ENCODE measurements at places on chromosomes 16 and 17.

- DNase-seq = no peak
Observed at GRCh38 chr17:40506786-40507185, 5.4 kb upstream of the TNS4 start.

DNA sequence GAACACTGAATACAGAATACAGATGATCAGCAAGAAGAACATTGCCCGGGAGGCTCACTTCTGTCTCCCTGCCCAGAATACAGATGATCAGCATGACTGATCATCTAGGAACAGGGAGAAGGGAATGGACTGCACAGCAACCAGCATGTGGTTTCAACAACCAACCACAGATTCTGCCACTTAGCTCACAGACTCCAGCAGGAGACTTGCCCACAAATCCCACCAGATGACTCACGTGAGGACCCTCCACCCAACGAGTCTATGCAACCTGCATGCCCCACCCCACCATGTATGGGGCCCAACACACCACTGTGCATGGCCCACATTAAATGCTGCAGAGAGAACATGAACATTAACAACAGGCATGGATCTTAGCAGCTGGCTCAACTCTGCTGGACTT lies 36.1 kb upstream of the ALOX12 start:
- DNase-seq = no peak

- no peak for DNase-seq
Observed at GRCh38 chr17:74606050-74606449, 14.0 kb upstream of the CD300LD start.

GRCh38 chr17:3976675-3977171 lies 12.5 kb upstream of the ATP2A3 start:
- DNase-seq = no peak

- no peak for DNase-seq
Observed at GRCh38 chr17:33811984-33812577, 443.0 kb upstream of the CCL2 start.

DNA sequence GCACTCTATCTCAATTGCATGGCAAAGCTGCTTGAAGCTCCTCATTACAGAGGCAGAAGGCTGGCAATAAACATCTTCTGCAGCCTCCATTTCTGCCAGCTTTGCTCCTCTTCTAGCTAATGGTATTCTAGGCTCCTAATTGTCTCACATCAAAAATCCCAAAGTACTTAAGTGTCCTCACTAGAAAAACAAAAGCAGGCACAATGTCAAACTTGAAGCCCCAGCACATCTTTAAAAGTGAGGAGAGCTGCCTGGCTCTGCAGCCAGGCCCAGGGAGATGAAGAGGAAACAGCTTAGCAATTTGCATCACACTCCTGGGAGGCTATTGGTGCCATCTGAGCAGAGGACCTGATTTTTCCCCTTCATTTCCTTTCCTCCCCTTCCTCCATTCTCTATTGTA lies 197.1 kb downstream of the KCNJ2 start:
- DNase-seq = no peak

- no peak for DNase-seq
Observed at GRCh38 chr17:37567137-37567536, 42.1 kb downstream of the SYNRG start.

DNA sequence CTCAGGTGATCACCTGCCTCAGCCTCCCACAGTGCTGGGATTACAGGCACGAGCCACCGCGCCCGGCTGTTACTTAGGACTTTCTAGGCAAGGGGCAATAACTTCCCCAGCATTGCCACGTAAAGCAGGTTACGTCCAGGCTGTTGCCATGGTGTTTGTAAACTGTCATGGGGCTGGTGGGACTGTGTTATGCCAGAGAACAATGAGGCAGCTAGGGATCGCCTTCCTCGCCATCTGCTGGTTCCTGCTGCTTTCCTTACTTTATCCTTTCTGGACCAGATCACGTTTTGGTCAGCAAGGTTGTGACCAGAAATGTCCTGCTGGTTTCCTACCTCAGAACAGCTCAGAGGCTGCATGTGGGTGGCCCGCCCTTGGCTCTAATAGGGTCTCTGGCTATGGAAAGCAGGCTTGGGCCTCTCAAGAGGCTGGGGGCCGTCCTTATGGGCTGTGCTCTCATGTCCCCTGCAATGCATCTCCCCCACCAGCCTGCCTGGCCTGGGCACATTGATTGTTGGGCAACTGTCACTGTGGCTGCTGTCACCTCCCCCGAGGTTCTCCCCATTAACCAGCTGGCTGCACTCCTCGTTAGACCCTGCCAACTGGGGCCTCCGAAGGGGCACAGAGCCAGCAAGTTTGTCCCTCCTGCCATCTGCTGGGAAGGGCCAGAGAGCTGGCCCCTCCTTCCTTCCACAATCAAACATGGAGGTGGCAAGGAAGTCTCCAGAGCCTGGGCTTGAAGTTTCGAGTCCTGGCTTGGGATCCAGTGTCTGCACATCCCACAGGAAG lies 28.2 kb upstream of the ZC3H18 start:
- no peak for DNase-seq

- DNase-seq = no peak
Observed at GRCh38 chr17:16013943-16014407, 14.4 kb downstream of the TTC19 start.

DNA sequence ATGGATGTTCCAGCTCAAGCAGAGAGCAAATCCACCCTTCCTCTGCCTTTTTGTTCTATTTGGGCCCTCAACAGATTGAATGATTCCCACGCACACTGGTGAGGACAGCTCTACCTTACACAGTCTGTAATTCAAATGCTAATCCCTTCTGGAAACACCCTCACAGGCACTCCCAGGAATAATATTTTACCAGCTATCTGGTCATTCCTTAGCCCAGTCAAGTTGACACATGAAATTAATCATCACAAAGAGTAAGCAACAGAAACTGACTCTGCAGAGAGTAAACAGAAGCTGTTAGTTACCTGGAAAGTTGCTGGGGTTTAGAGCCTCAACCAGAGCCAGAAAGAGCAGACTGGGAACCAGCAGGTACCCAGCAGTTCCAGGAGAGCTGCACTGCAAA lies 75.5 kb upstream of the MMP2 start:
- DNase-seq = no peak

DNA sequence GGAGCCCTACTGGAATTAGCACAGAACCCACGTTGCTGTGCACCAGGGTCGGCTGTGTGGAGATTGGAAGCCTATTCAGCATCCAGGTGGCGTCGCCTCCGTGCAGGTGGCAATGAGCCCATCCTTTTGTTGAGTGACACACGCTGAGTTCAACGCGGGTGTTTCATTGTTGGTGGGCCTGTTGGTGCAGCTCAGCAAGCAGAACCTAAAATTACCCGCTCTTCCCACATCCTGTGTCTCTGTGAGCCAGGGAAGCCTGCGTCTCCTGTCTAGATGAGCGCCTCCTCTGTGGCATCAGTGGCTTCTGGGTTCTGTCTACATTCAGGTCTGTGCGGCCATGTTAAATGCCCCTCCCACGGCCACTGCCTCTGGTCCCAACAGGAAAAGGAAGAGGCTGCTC lies 14.5 kb downstream of the CD2BP2 start:
- no peak for DNase-seq

DNA sequence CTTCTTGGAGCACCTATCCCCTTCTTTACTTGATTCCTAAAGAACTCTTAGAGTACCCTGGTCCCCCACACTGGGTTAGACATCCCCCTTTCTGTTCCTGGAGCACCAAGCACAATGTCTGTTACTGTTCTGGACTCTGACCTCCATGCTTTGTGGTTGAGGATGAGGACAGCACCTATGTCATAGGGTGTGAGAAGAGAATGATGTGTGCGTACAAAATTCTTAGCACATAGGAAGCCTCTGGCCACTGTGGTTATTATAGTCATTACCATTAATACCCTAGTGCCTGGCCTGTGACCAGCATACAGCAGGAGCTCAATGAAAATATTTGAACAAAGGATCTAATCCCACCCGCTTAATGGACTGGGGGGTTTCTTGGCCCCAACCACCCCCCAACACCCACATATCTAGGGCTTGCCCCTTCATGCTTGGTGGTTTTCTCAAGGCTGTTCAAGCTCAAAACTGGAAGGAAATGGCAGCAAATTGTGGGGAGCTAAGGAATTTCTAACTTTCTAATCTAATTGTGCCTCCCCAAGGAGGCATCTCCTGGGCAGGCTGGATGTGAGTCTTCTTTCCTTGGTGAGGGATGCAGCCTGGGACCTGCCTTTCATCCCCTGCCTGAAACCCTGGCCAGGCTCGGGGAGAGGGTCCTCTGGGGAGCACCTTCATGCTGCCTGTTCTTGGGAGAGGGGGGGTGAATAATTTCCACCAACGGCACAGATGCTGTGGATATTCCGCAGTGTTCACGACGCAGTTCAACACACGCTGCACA lies 1.5 kb upstream of the CMIP start:
- no peak for DNase-seq

DNA sequence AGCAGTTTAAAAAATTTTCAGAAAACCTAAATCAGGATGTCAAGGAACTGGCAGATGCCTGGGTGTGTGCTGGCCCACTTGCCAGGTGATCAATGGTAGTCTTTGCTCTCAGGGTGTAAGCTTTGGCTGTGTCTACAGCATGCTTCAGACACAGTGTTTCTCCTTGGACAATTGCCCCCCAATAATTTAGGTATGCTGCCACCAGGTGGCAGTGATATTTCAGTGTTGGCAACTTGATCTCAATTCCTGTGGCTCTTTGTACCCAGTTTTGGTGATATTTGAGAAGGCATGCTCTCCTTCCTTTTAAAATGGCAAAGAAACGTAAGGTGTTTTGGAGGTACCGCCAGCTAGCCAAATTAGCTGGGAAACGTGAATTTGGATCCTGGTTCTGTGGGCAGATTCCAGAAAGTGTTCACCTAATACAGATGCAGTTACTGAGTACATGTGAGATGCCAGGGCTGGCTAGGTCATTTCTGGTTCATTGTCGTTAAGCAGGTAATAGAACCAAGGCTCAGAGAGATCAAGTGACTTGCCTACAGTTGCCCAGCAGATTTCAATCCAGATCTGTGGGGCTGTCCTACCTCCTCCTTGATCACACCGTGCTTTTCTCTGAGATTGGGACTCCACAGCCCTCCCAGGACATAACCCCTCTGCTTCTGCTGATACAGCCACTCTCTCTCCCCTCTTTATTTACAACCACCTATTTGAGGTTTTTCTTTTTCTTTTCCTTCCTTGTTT lies 155.6 kb upstream of the PLCG2 start:
- DNase-seq = peak; percentile 52

DNA sequence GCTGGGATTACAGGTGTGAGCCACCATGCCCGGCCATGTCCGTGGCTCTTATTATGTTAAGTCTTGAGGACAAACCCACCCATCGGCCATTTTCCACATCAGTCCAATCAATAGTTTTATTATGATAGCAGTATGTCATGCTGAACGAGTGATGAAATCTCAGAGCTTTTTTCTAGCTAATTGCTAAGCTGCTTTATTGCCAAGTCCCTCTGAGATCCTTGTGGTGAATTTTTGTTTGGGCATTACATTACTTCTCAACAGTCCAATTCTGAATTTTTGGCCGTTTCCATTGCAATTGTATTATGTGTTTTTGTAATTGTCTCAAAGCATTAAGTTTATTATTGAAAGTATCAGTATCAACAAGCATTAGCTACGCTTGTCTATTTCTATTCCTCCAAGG lies 10.9 kb downstream of the RNF112 start:
- DNase-seq = no peak

DNA sequence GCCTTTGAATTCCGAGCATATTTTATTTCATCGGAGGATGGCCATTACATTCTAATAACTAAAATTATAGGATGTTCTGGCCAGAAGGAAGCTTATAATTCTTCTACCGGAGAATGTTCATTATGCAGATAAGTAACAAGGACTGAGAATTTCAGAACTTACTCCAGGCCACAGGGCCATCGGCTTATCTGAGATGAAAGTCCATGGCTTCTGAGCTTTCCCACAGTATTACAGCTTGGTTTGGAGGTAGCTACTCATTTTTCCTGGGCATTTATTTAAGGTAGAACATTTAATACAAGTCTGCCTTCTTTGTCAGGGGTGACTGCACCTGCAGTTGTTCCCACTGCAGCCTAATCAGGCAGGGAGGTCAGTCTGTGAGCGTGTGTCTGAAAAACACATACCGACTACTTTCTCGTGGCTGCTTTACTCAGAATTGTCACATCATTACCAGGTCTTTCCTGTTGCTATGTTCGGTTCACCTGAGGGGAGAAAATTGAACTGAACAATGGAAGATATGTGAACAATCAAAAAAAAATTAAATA lies 219.7 kb upstream of the CPHXL start:
- DNase-seq = no peak

- no peak for DNase-seq
Observed at GRCh38 chr16:83717814-83718213, 90.0 kb upstream of the HSBP1 start.

DNA sequence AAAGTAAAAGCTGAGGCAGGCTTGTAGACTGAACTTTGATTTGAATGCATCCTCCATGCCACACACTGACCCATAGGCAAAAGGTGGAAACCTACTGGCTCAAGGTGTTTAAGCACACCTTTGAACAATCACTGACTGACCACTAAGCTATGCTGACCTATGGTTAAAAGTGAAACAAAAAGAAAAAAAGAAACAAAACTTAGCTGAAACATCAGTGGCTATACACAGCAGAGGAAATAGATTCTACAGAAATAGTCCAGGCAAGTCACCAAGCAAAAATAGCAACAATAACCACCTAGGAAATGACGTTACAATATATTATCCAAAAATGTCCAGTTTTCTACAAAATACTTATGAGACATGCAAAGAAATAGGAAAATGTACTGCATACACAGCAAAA lies 60.2 kb downstream of the RPGRIP1L start:
- no peak for DNase-seq

DNA sequence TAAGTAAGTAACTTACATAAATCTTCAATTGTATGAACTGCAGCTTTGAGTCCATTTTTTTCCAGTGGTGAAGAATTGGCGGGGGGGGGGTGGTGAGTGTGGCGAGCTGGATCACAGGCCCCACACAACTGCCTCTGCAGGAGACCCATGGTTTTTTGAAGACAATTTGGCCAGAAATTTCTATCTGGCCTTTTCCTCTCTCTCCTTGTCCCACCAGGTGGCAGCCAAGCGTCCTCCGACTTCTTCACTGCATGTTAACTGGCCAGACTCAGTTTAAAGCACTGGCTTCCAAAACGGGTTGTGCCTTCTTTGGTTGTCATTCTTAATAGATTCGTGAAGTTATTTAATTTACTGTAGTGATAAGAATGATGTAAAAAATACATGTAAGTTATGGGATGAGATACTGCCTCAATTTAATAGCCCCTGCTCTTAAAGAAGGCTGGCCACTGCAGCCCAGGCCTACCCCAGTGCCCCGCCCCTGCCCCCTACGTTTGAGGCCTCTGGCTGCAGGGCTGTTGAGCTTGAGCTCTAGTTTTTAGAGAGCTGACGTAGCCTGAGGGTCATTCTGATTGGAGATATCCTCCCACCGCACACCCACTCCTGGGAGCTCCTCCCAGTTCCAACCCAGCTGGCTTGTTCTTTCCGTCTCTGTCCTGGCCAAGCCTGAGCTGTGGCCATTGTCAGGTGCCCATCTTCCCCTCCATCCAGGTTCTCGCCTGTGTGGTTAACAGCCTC lies 36.4 kb downstream of the AKAP1 start:
- DNase-seq = no peak

GRCh38 chr17:72244956-72245355 lies 124.1 kb downstream of the SOX9 start:
- no peak for DNase-seq
